ENCODE measurements at places on chromosomes 11 and 22.

- no peak for DNase-seq
These were observed 9.2 kb downstream of the OR8B4 start for GRCh38 chr11:124415356-124415923.

DNA sequence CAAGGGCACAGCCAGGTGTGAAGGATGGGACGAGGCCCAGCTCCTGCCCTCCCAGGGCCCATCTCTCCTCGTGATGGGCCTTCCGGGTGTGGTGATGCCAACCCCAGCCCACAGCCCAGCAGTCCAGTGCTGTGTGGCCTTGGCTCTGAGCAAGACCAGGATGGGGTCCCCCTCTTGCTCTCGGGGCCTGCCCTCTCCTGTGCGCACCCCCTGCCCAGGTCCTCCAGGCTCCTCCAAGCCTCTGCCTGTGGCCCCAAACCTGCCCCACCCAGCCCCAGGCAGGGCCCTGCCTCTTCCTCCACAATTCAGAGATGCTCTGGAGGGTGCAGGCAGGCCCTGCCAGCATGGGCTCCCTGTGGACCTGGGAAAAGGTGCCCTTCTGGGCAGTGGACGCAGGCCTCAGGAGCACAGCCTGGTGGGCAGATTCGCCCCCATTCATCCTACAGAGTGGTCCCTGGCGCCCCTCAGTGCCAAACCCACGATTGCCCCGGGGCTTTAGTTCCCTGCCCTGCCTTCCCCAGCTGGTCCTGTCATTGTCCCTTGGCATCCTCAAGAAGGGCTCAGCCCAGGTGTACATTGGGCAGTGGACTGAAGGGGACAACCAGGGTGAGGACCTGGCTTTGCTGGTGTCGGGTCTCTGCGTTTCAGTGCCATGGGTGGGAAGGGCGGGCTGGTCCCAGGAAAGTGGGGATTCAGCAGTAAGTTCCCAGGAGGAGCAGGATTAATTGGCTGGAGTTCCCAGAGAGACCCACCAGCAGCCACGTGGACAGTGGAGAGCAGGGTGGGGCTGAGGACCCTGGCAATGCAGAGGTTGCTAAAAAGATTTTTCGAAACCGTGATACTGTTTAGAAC is 19.8 kb downstream of the EIF1AD start:
- no peak for DNase-seq

GRCh38 chr11:62505059-62505439 is 41.6 kb downstream of the AHNAK start:
- DNase-seq: no peak

DNA sequence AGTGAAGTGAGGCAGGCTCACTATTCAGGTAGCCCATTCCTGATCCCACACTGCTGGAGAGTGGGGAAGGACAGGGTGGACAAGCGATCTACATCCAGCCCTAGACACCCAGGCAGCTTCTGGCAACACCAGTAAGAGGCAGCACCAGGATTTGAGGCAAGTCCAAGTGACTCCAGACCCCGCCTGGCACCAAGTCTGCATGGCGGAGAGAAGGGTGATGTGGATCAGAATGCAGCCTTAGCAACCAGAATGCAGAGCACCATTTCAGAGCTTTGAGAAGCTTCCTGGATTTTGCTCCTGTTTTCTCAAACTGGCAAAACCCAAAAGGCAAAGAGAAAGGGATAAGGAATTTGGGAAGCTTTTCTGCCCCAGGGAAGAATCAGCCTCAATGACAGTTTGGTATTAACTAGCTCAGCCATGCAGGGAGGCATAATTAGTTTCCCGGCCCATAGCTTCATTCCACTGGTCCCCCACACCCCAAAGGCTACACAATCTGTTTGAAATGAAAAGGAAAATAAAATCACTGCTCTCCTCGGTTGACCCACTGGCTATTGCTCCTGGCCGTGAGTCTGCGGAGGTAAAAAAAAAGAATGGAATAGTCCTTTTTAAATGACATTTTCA is 17.3 kb downstream of the GALNT18 start:
- DNase-seq: no peak

DNA sequence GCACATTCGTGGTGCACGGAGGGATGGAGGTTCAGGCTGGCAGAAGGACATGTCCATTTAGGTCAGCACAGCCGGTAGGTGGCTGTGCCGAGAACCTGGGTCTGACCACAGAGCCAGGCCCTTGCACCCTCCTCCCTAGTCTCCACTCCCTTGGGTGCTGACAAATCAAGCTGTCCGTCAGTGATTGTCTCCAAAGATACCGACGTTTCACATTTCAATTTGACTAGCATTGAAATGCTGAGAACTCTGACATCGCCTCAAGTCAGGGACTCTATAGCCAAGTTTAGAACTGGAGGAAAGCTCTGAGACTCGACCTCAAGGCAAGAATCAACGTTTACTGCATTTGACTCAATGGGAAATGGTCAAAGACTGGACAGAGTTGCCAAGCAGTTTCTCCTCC is 1321.1 kb downstream of the TBC1D22A start:
- DNase-seq: no peak

DNA sequence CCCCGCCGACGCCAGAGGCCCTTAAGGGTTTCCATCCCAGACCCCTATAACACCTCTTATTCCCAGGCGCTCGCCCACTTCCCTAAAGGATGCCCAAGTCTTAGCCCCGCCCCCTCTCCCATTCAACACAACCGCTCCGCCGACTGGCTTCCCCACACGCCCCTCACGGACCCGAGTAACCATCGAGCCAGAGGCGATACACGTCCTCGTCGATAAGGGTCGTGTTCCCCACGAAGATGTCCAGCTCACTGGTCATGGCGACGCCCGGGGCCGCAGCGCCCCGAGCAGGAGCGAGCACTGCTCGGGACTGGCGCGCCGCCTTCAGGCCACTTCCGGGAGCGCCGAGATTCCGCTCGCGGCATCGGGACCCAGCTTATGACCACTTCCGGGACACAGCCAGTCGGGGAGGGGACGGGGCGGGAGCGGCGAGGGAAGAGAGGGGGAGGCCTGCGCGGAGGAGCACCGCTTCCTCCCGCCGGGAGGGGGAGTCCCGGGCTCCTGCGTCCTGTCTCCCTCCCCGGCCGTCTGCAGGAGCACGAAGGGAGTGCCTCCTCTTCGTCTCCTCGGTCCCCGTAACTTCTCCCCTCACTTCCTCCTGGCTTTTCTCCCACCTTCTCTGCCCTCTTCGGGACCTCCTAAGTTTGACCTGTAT is at the start of gene FIBP:
Gene FIBP (minus strand): TSS at position 309 of the 652 bp plus-strand sequence. CDS start 53 bp downstream, at position 256.
- DNase-seq: peak; percentile 73

DNA sequence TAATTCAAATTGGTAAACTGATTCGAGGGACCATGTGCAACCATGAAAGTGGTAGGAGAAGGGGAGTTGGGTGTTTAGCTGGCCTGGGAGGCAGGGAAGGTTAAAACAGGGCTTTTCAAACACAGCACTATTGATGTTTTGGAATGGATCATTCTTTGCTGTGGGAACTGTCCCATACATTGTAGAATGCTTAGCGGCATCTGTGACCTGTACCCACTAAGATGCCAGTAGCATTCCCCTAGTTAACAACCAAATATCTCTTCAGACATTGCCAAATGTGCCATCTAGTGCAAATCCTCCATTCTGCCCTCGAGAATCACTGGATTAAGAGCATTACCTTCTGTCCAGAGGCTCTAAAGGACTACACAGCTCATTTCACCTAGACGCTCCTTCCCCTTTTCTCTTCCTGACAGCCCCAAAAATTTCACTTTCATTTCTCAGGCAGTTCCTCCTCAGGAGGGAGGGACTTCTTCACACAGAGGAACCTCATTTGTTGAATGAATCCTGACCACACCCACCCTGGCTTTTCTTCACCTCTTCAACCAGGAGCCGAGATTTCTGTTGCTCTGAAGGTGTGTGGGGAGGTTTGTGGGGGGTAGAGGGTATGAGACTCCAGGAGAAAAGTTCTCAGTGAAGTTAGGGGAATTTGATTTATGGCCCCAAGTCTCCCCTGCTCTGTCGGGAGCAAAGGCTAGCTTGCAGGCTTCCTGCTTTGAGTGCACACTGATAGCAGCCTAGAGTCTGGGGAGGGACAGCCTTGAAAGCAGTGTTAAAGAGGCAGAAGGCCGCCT is at the start of gene TRIM34:
Gene TRIM34 (plus strand): TSS at position 513 of the 791 bp plus-strand sequence. CDS start 7,331 bp downstream, outside the sequence.
- no peak for DNase-seq

DNA sequence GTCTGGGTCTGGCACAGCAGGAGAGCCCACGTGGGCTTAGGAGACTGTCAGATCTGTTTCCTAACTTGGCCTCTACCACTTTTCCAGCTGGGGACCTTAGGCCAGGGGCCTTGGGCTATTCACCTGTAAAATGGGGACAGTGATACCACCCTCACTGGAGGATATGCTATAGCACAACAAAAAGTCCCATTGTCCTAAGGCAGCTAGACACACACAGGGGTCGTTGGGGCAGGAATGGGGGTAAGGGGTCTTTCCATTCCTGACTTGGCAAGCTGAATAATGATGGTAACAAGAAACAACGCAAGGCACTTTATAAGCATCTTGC is 2.6 kb upstream of the SH3BP1 start:
- DNase-seq: no peak

DNA sequence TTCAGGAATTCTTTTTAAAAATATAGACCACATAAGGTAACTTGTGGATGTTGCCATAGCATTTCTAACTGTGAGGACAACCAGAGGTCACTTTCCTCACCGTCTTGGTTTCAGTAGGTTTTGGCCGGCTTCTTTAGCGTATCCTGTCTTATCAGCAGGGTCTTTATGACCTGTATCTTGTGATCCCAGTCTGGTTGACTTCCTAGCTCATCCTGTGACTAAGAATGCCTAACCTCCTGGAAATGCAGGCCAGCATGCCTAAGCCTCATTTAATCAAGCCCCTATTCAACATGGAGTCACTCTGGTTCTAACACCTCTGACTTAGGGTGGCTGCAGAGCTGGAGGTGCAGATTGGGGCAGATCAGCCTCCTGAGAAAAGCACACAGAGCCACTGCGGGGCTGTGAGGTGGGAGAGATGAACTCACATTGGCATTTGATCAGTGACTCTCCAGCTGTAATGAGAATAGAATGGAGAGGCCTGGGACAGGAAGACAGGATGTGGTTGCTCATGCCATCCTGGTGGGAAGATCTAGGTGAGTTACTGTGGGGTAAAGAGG is 41.1 kb upstream of the TOP3B start:
- DNase-seq: no peak

GRCh38 chr11:108518581-108518980 is 20.4 kb upstream of the POGLUT3 start:
- no peak for DNase-seq

GRCh38 chr11:86046116-86046515 is 22.8 kb downstream of the PICALM start:
- no peak for DNase-seq

GRCh38 chr11:1538153-1538552 is 33.9 kb downstream of the DUSP8 start:
- DNase-seq: no peak

DNA sequence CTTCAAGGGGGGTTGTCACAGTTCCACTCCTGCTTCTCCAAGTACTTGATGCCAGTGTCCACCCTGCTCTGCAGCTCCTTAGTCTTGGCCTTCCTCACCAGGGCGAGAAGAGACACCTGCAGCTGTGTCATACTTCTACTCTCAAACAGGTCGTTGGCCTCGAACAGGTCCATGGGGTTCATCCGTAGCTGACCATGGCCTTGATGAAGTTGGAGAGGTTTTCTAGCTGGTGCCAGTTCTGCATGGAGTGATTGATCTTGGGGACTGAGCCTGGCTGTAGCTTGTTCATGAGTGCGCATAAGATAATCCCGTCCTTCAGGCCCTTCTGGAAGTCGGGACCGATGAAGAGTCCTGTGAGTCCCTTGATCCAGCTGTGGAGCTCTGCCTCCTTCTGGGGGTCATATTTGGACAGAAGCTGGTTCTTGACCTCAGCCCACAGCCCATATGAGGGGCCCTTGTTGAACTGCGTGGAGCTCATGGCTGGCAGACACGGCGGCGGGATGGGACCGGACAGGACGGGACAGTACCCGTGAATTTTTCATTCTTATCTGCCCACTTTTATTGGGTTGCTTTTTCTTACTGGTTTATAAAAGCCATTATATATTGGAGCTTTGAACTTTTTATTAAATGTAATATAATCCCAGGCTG is 33.4 kb upstream of the HORMAD2 start:
- DNase-seq: no peak

- no peak for DNase-seq
These were observed 76.6 kb downstream of the WT1 start for GRCh38 chr11:32358729-32359128.

GRCh38 chr11:47997063-47998053 is 17.0 kb downstream of the PTPRJ start:
- no peak for DNase-seq

GRCh38 chr22:50307890-50308596 is 597 bp upstream of the PLXNB2 start:
- DNase-seq: no peak

- no peak for DNase-seq
These were observed 56.9 kb downstream of the ATG16L2 start for GRCh38 chr11:72871119-72871518.

GRCh38 chr11:17397311-17398002 is 9.0 kb upstream of the KCNJ11 start:
- DNase-seq: no peak

DNA sequence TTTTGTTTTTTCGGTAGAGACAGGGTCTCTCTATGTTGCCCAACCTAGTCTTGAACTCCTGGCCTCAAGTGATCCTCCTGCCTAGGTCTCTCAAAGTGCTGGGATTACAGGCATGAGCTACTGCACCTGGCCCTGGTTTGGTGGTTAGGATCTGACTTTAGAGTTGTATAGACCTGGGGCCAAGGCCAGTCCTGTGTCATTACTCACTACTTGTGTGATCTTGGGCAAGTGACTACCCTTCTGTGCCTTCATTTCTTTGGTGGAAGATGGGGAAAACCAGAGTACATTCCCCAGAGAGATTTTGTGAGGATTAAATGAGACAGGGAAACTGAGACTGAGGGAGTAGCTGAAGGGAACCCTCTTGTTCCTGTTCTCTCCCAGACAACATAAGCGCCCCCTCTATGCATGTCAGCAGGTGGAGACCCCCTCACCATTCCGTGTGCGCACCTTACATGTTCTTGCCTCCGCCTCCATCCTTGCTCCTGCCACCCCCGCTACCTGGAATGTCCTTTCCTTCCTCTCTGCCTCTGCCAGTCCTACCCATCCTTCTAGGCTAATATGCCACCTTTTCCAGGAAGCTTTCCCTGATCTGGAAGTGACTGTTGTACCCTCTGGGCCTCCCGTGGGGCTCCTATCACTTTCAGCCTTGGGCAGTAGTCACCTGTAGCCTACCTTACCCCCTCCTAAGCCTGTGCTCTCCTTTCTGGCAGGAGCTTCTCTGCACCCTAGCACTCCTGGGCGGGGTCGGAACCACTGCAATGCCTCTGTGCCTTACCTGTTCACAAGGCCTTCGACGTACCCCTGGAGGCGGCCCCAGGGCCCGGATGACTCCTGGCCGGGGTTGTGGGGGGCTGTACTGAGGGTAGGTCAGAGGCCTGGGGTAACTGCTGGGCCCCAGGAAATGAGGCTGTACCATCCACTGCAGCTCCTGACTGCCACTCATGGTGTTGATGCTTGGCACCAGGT is 3.9 kb downstream of the FOSL1 start:
- DNase-seq: no peak
